Heart left ventricle (tissue), 16 donors: ENCODE measurements at places on chromosomes 13 and 19. TPM values are rescaled to one million over a fixed set of nuclear protein-coding genes. Genes with fewer than 3 reads are reported as not detected.

DNA sequence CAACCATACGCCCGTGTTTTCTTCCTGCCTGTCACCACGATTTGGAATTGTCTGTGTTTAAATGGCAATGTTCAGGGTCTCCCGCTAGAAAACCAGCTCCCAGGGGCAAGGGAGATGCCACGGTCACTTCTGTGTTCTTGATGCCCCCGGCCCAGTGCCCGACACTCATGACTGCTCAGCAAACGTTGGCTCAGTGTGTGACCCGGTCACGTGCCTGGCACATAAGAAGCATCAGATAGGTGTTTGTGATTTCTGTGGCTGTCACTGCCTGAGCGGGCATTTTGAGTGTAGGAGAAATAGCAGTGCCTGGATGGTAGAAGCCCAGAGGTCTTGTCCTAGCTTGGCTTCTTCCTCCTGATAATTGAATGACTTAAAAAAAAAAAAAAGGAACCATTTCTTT, 15.5 kb downstream of the HDGFL2 start:
- peak; percentile 9 for DNase-seq
- no peaks in the 10 kb centered on the region for H3K4me1 ChIP-seq
- no peaks in the 10 kb centered on the region for H3K27me3 ChIP-seq
- peaks cover 49% of the 10 kb centered on the region for H3K36me3 ChIP-seq

The PSG3 gene
- total RNA-seq: not detected

The RNF225 gene
- total RNA-seq: not detected

The SHKBP1 gene
- 52.8 TPM for total RNA-seq

DNA sequence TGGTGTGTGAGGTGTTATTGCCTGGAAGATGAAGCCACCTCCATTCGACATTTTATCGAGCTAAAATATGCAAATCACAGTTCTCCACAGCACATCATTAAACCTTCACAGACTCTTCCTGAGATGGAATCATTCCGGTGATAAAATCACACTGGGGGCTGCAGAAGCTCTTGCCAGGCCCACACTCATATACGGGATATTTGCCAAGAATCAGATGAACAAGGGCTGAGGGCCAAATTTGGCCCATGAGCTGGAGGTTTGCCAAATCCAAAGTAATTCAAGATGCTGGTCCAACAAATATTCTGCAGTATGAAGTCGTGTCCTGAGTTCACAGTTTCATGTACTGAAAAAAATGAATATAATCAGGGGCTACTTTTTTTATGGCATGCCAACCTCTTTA, 16.7 kb upstream of the RXFP2 start:
- DNase-seq: no peak
- no peaks in the 10 kb centered on the region for H3K36me3 ChIP-seq
- no peaks in the 10 kb centered on the region for H3K4me1 ChIP-seq

- no peak overlapping the region for H3K4me3 ChIP-seq
- no peak for DNase-seq
- H3K4me1 ChIP-seq: no peaks in the 10 kb centered on the region
- H3K27ac ChIP-seq: no peak overlapping the region
- H3K36me3 ChIP-seq: no peaks in the 10 kb centered on the region
Measured at GRCh38 chr13:75135325-75135825, 346.6 kb downstream of the TBC1D4 start.

The NLRP9 gene
- not detected for total RNA-seq

GRCh38 chr13:109727251-109727650, 59.1 kb downstream of the IRS2 start:
- H3K4me3 ChIP-seq: no peak overlapping the region
- no peaks in the 10 kb centered on the region for H3K36me3 ChIP-seq
- H3K4me1 ChIP-seq: no peaks in the 10 kb centered on the region
- no peaks in the 10 kb centered on the region for H3K27me3 ChIP-seq

DNA sequence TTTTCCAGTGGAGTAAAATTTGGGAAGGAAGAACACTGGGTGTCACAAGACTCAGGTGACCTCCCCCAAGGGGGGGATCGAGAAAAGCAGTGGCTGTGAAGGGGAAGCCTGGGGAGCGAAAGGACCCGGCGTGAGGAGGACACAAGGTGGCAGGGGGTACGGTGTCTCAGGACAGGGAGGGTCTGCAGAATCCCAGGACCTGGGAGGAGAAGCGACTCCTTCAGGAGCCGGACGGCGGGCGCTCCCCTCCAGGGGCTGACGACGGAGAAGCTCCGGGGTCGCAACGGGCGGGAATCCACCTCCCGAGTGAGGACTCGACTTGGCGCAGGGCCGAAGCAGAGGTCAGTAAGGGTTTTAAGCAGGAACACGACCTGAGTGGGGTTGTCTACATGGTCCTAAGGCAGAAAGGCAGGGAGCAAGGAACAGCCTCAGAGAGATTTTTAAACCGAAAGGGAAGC, 529 bp downstream of the ZNF836 start:
- H3K27me3 ChIP-seq: no peaks in the 10 kb centered on the region
- H3K27ac ChIP-seq: peak overlapping the region; percentile 75
- H3K4me3 ChIP-seq: peak overlapping the region; percentile 62
- H3K36me3 ChIP-seq: no peaks in the 10 kb centered on the region
- peak; percentile 24 for DNase-seq
- H3K4me1 ChIP-seq: no peaks in the 10 kb centered on the region

DNA sequence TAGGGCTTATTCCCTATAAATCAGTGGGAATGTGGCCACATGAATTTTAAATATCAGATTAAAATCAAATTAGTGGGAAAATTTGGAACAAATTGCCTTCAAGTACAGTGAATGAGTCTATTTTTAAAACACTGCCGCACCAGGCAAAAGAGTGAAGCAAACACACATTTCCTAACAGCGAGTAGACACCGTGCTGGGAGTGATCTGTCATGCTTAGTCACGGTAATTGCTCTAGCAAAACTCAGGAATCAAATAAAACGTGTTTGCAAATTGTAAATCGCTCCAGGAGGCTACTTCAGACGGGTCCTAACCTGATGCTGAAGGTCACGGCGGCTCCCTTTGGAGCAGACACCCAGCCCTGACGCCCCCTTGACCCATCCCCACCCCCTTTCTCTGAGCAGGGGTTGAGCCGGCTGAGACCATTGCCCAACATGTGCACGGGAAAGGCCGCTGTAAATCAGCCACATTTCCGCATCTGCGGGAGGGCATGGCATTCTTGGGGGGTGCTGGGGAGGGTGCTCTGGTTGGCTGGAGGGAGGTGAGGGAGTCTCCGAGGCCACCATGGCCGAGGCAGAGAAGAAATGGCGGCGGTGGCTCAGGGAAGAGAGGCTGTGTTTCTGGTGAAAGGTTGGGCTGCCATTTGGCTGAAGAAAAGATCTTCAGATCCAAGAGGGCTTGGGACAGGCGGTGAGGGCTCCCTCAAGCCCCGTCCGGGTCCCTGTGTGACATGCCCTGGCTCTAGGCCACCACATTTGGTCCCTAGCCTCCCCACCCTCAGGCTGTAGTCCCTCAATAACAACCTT, 8.9 kb downstream of the CEBPA start:
- H3K27ac ChIP-seq: no peak overlapping the region
- peaks cover 3% of the 10 kb centered on the region for H3K27me3 ChIP-seq
- no peaks in the 10 kb centered on the region for H3K4me1 ChIP-seq
- no peak overlapping the region for H3K4me3 ChIP-seq
- DNase-seq: peak; percentile 21

- H3K4me1 ChIP-seq: peaks cover 3% of the 10 kb centered on the region
- no peak overlapping the region for H3K27ac ChIP-seq
- no peak overlapping the region for H3K4me3 ChIP-seq
- H3K36me3 ChIP-seq: peaks cover 27% of the 10 kb centered on the region
- DNase-seq: no peak
Measured at GRCh38 chr19:52945652-52946321, 16.9 kb downstream of the ZNF816 start.
